Breast epithelium (tissue), 4 donors: ENCODE measurements at places on chromosomes 4 and X. TPM values are rescaled to one million over a fixed set of nuclear protein-coding genes. Genes with fewer than 3 reads are reported as not detected.

DNA sequence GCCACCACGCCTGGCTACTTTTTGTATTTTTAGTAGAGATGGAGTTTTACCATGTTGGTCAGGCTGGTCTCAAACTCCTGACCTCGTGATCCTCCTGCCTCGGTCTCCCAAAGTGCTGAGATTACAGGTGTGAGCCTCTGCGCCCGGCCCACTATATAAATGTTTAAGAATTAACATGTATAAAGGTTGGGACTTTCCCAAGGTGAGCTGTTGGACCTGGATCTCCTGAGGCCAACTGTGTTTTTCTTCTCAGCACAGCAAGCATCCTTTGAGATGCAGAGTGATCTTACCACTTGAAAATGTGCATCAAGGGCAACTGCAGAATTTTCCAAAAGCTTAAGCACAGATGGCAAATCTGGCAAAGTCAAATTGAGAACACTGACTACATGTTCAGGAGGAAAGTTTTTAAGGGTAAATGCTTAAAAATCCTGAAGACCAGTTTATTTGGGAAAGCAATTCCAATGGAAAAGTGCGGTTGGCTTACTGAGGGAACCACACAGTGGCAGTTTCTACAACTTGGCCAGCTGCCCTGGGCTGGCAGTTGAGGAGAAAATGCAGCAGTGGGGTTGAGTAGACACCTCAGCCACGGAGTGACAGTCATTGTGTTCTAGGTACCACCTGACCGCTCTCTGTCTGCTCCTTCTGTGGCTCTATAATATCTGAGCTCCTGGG is 168.9 kb downstream of the CBR4 start:
- no peak for DNase-seq

Gene PRRG3
- 1.3 TPM for total RNA-seq

DNA sequence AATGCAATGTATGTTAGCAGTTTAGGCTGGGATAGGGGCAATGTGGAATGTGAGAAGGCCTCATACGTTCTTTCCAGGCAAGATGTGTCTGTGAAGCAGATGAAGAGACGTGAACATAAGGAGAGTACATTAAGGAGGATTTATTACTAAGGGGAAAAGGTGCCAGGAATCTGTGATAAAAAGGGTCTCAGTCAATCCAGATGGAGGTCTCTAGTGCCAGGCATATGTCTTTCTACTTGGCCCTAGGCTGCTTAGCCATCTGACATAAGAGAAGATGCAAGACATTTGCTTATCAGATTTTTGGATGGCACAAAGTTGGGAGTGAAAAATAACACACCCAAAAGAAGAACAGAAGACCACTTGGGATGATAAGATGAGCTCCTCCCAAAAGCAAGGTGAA is 93.0 kb upstream of the PRKG2 start:
- DNase-seq, result no peak

DNA sequence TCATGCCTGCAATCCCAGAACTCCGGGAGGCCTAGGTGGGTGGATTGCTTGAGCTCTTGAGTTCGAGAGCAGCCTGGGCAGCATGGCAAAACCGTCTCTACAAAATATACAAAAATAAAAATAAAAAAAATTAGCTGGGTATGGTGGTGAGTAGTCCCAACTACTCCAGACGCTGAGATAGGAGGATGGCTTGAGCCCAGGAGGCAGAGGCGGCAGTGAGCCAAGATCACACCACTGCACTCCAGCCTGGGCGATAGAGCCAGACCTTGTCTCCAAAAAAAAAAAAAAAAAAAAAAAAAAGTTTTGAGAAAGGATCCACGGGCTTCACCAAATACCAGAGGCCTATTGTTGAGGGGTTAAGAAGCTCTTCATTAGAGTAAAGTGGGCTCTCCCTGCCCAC is 8.0 kb downstream of the SUPT20HL2 start:
- no peak for DNase-seq

GRCh38 chr4:14853176-14853943 is 148.9 kb upstream of the CPEB2 start:
- no peak for DNase-seq

GRCh38 chr4:41590591-41590990 is 52.6 kb downstream of the LIMCH1 start:
- DNase-seq, result peak; percentile 34

GRCh38 chrX:119325456-119325855 is 73.7 kb upstream of the SLC25A43 start:
- DNase-seq, result no peak

DNA sequence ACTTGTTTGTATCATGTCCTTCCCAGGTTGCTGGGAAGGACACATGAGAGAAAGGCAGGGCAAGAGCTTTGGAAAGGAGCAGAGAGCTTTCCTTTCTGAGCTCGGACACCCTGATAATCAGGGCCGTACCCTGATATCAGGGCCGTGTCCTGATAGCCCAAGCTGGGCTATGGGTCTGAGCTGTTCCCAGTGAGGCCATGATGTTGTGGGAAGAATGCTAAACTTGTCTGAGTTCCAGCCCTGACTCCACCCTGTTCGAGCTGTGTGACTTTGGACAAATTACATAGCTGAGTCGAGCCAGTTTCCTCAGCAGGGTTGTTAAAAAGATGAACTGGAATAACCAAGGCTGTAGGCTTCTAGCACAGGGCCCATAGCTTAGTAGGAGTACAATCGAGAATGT is 3.3 kb upstream of the CXCR3 start:
- DNase-seq, result no peak
